Stimulated activated CD4-positive, alpha-beta T cell treated with anti-CD3 and anti-CD28 coated beads, Interleukin-1b, Interleukin-23, amount 100 ng/mL, for 1 hour (primary cell): ENCODE measurements at places on chromosomes 7 and 10.

GRCh38 chr10:77638321-77639101, 903 bp upstream of the KCNMA1 start:
- no peak for DNase-seq

DNA sequence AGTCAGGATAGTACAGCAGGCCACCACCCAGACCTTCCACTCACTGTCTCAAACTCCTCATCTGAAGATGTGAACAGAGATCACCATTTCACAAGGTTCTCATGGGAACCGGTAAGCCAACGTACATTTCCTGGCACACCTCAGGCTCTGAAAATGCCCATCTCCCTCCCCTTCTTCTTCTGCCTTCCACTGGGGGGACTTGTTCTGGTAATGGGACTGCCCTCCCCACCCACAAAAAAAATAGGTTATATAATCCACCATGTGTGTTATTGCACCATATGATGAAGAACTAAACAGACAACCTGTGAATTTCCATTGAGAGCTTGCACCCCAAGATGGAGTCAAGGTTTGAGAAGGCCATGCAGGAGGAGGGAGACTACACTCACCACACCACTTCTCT, 42.1 kb upstream of the IKZF1 start:
- no peak for DNase-seq

- DNase-seq = no peak
These were observed 56.4 kb upstream of the NPS start for GRCh38 chr10:127492607-127493250.

- DNase-seq = no peak
These were observed 31.1 kb upstream of the ING3 start for GRCh38 chr7:120919466-120919865.

DNA sequence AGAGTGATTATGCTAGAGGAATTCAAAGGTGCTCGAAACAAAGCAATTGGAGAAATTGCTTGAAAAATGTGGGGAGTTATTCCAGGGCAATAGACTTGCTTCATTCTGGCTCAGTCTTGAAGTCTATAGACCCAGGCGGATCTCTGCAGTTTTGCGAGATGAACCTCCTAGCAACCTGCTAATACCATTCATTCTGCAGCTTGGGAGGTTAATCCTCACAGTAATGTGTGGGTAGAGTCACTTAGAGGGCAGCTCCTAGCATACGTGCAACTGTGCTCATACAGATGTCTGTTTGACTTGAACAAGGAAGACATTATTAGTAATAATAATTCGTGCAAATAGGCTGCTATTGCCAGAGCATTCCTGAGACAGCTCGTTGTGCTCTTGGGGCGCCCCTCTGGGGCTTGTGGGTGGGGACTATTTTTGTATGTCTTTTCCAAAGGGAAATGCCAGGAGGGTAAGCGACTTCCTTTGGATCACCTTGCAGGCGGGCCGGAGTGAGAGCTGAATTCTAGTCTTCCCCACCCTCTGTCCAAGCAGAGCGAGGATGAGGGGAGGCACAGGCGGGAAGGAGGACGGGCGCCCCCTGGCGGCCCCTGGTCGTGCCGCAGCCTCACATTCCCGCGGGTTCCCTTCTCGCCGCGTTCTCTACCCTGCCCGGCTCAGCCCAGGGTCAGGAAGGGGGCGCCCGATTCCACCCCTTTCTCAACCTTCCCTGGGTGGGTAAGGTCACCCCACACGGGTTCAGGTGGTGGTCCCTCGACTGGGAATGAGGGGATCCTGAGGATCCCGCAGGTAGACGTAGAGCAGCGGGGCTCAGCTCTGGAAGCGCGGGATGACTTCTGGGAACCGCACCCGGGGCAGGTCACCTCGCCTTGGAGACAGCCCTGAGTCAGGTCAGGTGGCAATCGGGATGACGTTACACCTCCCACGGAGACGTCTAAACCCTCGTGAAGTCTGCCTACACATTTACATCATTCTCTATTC, 241.5 kb downstream of the PHTF2 start:
- DNase-seq = no peak

- no peak for DNase-seq
These were observed 2.5 kb downstream of the INMT start for GRCh38 chr7:30754315-30754877.

DNA sequence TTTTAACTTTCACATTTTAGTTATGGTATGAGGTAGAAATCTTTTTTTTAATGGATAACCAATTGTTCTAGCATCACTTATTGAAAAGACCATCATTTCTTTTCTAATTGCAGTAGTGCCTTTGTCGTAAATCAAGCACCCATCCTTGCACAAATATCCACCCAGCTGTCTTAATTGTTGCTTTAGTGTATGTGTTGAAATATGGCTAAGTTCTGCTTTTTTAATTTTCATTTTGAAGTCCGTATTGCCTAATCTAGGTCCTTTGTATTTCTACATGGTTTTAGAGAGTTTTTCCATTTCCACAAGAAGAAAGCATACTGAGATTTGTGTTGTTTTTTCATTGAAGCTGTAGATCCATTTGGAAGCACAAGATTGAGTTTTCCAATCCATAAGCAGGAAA, 259.6 kb upstream of the SEMA3E start:
- no peak for DNase-seq
